Stimulated activated CD4-positive, alpha-beta T cell treated with anti-CD3 and anti-CD28 coated beads, Interleukin-1b, Interleukin-23, amount 100 ng/mL, for 24 hours (primary cell): ENCODE measurements at places on chromosomes 16 and 17.

DNA sequence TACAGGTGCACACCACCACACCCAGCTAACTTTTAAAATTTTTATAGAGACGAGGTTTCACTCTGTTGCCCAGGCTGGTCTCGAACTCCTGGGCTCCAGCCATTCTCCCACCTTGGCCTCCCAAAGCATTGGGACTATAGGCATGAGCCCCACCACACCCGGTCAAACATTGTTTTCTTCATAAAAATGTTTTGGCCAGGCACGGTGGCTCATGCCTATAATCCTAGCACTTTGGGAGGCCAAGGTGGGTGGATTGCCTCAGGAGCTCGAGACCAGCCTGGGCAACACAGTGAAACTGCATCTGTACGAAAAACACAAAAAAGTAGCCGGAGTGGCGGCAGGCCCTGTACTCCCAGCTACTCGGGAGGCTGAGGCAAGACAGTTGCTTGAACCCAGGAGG lies 12.1 kb downstream of the TMC6 start:
- DNase-seq = no peak

DNA sequence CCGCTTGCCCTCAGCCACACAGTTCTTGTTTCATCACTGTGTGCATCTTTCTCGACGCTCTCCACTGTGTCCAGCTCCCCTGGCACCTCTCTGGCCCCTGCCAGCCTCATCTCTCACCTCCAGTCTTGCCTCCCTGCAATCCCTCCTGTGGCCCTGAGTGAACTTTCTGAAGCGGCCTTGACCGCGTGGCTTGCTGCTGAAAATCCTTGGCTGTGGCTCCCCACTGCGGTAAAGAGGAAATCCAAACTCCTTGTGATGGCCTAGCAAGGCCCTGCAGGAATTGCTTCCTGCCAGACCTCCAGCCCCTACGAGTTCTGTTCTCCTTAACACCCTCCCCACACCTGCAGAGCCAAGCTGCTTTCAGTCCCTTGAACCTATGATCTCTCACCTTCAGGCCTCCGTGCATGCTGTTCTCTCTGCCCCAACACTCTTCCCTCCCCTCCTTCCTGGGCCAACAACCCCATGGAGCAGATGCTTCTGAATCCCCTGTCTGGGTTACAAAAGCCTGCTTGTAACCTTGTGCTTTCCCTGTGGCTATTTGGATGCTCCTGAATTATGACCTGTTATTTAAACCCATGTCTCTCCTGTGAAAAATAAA lies 33.6 kb upstream of the BRD7 start:
- no peak for DNase-seq

GRCh38 chr16:66199189-66199588 lies 167.3 kb upstream of the CDH5 start:
- no peak for DNase-seq

DNA sequence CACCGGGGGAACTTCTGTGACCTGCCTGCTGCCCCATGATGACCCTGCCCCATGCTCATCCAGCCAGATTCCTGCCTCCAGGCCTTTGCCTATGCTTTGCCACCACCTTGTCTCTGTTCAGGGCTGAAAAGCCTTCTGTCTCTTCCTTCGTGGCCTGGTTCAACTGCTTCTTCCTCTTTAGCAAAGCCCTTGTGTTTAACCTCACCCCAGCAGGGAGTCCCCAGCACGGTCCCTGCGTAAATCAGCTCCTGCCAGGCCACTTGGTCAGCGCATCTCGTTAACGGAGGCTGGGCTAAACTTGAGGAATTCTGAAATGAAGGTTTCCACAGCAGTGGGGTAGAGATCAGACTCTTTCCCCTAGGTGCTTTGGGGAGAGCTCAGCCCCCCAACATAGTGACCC lies 16.1 kb upstream of the KCNJ12 start:
- no peak for DNase-seq

DNA sequence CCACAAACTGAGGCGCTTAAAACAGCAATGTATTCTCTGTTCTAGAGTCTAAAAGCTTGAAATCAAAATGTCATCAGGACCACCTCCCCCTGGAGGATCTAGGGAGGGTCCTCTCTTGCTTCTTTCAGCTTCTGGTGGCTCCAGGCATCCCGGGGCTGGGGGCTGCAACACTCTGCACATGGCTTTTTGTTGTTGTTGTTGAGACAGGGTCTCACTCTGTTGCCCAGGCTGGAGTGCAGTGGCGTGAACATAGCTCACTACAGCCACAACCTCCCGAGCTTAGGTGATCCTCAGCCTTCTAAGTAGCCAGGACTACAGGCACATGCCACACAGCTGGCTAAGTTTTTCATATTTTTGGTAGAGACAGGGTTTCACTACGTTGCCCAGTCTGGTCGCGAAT lies 37.0 kb upstream of the SNN start:
- DNase-seq = no peak

GRCh38 chr16:48361540-48362144 lies 23.6 kb downstream of the SIAH1 start:
- DNase-seq = no peak
